ENCODE measurements at places on chromosomes 16 and 17. TPM values are rescaled to one million over a fixed set of nuclear protein-coding genes. Genes with fewer than 3 reads are reported as not detected.

The ZSWIM7 gene
- total RNA-seq: 8.8 TPM

The KRT12 gene
- total RNA-seq: not detected

The EXOC3L1 gene
- 0.36 TPM for total RNA-seq

- no peak for DNase-seq
Measured at GRCh38 chr16:4936181-4936990, 562 bp downstream of the PPL start.

- DNase-seq: no peak
Measured at GRCh38 chr17:72510351-72511016, 389.7 kb downstream of the SOX9 start.

DNA sequence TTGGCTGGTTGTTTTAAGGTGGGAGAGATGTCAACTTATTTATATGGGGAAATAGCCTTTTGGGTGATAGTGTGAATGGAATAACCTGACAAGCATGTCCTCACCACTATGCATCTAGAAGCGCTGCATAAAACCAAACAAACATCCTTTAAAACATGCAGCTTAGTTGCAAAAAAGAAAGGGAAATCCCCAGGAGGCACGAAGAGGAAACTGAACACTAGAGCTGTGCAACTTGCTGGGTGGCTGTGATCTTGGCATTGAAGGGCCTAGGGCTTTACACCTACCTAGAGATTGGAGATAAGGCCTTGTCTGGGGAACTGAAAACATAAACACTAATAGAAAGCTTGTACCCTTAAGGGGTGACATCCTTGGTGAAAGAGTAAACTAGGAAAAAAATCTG is 7.3 kb downstream of the C16orf54 start:
- DNase-seq: no peak

DNA sequence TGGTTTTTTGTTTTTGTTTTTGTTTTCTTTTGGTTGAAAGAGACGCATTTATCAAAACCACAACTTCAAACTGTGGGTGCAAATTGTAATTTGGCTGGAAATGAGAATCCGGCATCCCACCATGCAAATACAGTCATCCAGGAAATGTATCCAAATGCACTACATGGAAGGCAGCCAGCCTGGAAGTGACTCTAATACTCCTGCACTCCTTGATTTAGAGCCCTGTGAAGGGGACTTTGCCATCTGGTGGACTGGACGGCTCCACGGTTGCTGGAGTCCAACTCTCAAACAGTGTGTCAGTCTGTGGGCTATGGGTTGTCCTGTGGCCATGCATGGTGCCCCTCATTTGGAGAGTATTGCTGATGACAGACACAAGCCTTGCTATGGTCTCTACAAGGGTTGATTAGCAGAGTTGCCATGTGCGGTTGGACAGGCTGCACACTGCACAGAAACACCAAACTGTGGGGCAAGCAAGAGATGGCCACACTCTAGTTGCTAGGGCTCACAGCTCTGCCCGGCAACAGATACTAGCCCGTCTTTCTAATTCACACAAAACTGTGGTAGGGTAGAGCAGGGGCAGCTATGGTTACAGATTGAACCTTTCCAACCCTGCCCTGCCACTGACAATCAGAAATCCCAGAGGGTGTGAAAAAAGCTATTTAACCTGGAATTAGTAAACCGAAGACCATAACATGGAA is 62.4 kb downstream of the VAT1L start:
- DNase-seq: no peak

- no peak for DNase-seq
Measured at GRCh38 chr17:81111066-81111465, 54.2 kb upstream of the PVALEF start.

Data from activated naive CD4-positive, alpha-beta T cell treated with anti-CD3 and anti-CD28 coated beads, Interleukin-2, amount 50 U/mL, for 72 hours (primary cell).